Glomerular endothelial cell (primary cell): ENCODE measurements at places on chromosomes 7 and 10. TPM values are rescaled to one million over a fixed set of nuclear protein-coding genes. Genes with fewer than 3 reads are reported as not detected.
A peak's percentile ranks its signal among the peaks of the same experiment; 100 is the strongest.

DNA sequence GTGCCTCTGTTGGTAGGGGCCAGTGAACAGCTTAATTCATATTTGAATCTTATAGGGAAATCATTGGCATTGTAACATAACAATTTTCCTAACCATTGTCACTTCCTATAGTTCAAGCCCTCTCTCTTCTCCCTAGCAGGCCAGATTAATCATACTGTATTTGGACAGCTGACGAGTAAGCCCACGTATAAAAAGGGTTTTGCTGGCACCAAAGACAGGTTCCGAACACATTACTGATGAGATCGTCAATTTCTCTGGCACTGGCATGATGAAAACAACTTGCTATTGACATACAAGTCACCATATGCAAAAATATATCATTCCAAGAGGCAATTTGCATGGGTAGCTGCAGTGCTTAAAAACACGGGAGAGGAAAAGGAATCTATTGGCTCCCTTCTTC, 891.1 kb upstream of the AUTS2 start:
- DNase-seq = no peak

DNA sequence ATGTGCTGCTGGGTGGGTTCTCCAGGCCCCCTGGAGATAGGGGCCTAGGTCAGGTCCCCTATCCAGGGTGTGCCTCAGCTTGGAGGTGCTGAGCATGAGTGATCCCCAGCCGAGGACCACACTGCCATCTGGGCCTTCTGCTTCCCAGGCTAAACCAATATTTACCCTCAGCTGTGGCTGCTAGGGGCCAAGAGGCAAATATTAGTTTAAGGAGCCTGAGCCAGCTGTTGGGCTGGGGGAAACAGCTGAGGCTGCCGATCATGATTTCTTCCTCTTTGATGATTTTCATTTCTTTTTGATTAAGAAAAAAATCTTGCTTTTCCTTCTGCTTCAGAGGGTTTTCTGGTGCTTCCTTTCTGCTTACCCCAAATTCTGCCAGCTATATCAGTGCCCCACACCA, 83.4 kb downstream of the NEURL1 start:
- no peak for DNase-seq

NRAP gene
- not detected in 2 replicates for total RNA-seq

HMX2 gene
- total RNA-seq = not detected in 2 replicates

DNA sequence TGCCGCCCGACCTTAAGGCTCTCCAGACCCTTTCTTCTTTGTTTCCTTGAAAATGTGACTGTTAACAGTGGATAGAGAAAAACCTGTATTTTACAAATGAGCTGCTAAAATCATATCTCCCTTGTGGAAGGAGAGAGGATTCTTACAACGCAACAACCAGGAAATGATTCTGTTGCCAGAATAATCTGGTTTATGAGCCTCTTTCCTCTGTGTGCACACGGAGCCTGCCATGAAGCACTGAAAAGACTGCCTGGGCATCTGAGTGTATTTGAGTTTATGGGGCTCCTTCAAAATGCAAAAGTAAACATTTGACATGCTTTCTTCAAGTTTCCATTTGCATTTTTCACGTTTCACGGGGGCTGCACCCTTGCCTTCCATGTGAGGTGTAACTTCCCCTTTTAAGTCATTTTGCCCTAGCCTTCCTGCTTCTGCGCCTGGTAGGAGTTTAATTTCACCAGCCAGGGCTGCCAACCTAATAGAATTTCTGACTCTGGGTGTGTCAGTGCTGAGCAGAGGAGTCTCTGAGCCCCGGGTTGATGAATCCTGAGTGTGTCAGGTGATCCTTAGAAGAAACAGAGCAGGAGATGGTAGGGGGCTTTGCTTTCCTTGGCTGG, 101.2 kb downstream of the GRB10 start:
- no peak for DNase-seq

- peak; percentile 50 for DNase-seq
Measured at GRCh38 chr7:4610768-4611467, 71.2 kb upstream of the FOXK1 start.

DNA sequence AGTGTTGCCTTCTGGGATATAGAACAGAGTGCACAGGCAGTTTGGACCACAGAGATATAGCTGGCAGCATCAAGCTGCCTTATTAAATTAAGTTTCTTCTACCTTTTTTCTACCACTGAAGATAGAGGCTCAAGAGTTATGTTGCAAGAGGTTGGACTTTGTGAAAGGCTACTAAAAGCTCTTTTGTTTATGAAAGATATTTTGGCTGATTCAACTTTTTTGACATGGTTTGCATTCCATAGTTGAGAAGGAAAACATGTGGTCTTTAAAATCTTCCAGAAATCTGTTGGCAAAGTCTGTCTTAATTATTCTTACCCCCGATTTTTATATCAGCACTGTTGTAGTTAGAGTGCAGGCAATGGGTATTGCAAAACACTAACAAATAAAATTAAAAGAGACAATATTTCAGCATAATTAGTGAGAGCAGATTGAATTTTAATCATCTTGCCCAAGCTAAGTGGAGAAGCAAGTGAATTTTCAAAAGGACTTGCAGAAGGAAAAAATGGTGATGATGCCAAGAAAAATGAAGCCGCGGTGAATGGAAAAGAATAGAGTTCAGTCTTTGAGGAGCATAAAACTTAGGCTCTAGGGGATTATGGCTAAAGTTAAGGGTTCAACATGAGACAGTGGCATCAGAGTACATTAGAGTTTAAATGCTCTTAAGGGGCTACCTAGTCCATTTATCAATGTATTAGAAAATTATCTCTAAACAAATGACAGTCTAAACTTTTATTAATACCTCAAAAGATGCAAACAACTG, 450.9 kb upstream of the CNTNAP2 start:
- no peak for DNase-seq

- DNase-seq = no peak
Measured at GRCh38 chr10:47403446-47404318, 19.6 kb upstream of the ZNF488 start.

- no peak for DNase-seq
Measured at GRCh38 chr7:105651798-105652197, 70.5 kb upstream of the EFCAB10 start.

DNA sequence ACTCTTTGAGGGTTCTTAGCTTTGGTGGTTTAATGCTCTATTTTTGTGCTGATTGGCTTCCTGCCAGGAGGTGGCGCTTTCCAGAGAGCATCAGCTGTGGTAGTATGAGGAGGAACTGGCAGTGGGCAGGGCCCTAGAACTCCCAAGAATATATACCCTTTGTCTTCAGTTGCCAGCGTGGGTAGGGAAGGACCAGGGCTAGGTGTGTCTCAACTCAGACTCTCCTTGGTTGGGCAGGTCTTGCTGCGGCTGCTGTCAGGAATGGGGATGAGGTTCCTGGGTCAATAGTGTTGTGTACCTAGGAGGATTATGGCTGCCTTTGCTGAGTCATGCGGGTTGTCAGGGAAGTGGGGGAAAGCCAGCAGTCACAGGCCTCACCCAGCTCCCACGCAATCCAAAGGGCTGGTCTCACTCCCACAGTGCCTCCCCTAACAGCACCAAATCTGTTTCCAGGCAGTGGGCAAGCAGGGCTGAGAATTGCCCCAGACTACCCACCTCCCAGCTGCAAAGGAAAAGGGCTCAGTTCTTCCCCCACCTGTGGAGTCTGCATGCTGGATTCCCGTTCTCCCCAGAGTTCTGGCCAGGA, 191.5 kb downstream of the PHTF2 start:
- DNase-seq = no peak

GRCh38 chr10:96529634-96530279, 16.0 kb upstream of the TLL2 start:
- no peak for DNase-seq

DNA sequence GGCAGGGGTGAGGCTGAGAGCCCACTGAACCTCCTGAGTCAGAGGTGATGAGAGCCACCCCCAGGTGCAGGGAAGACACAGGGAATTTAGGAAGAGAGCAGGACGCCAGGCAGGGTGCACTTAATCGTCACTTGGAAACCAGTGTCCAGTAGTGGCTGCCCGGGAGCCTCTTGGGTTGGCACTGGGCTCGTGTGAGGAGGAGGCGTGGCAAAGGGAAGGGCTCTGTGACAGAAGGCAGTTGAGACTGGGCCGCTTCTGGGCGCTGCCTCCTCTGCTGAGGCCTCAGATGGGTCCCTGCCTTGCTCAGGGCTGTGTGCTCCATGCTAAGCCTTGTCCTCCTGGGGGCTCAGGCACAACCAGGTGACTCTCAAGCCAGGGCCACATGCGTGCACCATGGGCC, 13.3 kb downstream of the RET start:
- DNase-seq = no peak

DNA sequence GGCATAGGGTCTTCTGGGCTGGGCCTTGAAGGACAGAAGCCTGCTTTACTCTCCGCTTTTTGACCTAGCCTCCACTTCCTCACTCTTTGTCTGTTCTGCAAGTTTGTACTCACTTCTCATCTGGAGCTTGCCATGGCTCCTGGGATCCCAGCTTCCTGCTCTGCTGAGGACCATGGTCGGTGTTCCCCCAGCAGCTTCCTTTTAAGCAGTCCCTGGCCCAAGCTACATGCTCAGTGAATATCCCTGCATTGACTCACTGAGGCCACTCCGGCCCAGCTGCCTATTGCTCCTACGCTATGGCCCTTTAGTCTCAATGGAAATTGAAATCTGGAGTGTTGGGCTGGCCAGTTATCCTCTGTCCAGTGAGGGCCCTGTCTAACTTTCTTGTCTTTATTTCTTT, 427.7 kb downstream of the RPS24 start:
- DNase-seq = no peak

GRCh38 chr7:120272261-120272660, 714 bp upstream of the KCND2 start:
- DNase-seq = no peak

FXYD4 gene
- total RNA-seq = not detected in 2 replicates

PPA1 gene
- total RNA-seq = 93.2 and 93.6 TPM in 2 replicates

DNA sequence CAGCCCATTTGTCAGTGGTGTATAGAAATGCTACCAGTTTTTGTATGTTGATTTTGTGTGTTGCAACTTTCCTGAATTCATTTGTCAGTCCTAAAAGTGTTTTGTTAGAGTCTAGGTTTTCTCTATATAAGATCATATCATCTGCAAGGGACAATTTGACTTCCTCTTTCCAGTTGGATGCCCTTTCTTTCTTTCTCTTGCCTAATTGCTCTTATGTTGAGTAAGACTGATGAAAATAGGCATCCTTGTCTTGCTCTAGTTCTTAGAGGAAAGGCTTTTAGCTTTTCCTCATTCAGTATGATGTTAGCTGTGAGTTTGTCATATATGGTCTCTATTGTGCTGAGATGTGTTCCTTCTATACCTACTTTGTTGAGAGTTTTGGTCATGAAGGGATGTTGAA, 161.7 kb upstream of the TPK1 start:
- DNase-seq = no peak

PLXNA4 gene
- total RNA-seq = 1.2 and 5.4 TPM in 2 replicates

NFE2L3 gene
- 80.3 and 83.6 TPM in 2 replicates for total RNA-seq

DNA sequence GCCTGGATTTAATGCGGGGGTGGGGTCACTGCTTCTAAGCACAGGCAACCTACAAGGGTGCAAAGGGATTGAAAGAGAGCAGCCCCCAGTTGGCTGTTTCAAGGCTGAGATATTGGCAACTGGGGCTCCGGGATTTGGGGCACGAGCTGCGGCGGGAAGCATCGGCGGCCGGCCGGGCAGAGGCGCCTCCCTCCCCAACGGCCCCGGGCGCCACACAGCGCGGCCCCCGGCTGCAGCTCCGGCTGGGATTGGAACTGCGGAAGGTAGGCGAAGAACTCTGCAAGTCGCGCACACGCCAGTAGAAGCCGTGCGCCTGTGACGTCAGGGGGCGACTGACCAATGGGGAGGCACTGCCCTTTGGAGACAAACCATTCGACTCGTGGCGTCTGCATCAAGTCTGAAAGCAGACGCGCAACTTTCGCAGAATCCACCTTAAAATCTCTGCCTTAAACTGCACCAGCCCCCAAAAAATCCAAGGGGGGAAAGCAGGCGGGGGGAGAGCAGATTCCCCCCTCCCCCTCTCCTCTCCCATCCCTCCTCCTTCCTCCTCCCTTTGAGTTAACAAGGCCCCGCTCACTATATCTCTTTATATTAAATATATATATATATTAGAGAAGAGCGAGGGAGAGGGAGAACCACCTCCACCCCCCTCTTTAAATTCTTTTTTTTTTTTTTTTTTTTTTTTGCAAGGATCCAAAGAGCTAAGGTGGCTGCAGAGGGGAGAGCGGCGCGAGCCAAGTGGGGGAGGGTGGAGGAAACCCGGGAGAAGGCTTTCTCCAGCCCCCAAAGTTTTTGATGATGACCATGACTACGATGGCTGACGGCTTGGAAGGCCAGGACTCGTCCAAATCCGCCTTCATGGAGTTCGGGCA, at the start of gene DLX6:
DLX6 (plus strand) TSS at position 371 of the 872 bp plus-strand sequence; CDS start at position 796, 425 bp downstream.
- DNase-seq = no peak

- DNase-seq = no peak
Measured at GRCh38 chr10:61903221-61903927, 1.9 kb downstream of the ARID5B start.

DNA sequence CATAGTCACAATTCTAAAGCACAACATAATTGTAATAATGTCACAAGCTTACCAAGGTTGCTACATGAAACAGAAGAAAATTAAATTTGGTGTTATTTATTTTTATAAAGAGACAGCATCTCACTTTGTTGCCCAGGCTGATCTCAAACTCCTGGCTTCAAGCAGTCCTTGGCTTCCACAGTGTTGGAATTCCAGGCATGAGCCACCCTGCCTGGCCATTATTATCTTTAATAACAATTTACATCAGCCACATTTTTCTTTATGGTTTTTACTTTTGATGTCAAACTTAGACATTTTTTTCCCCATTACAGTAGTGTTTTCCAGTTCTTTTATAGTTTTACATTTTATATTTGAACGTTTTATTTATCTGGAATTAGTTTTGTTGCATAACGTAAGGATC, 46.7 kb downstream of the BMPR1A start:
- DNase-seq = no peak

GRCh38 chr10:11505639-11506038, 105.8 kb downstream of the USP6NL start:
- no peak for DNase-seq

UBTD1 gene
- total RNA-seq = 105 and 111 TPM in 2 replicates

VSTM4 gene
- 0.15 and 0.35 TPM in 2 replicates for total RNA-seq

DNA sequence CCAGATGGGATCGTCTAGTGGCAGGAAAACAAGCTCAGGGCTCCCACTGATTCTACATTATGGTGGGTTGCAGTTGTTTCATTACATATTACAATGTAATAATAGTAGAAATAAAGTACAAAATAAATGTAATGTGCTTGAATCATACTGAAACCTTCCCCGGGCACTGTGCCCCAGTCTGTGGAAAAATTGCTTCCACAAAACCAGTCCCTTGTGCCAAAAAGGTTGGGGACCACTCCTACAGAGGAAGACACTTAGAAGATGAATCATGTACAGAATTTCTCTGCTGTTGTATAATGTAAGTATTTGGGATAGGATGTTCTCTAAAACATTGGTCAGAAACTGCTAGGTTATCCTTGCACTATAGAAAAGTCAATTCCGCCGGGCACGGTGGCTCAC, 11.3 kb upstream of the PHYH start:
- no peak for DNase-seq

NUTM2B gene
- 0.34 and 0.99 TPM in 2 replicates for total RNA-seq

CNPY1 gene
- not detected in 2 replicates for total RNA-seq

CUBN gene
- total RNA-seq = 1.9 and 2.1 TPM in 2 replicates

GRCh38 chr7:40447345-40447744, 312.5 kb downstream of the SUGCT start:
- no peak for DNase-seq

DNA sequence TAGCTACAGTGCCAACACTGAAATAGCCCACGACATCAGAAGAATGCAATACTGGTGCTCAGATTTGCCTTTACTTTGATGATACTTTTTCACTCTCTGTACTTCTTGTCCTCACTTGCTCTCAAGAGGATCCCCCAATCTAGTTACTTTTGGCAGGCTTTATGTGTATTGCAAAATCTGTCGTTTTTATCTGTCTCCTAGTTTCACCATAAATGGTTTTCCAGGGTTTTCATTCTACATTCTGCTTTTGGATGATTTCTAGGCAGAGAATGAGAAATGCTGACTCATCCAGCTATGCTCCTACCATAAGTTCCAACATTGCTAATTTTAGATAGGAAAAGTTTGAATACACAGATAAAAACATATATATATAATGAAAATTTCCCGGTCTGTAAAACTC, 659.5 kb upstream of the NRG3 start:
- no peak for DNase-seq
